ENCODE measurements at places on chromosomes 6 and 20. TPM values are rescaled to one million over a fixed set of nuclear protein-coding genes. Genes with fewer than 3 reads are reported as not detected.

DNA sequence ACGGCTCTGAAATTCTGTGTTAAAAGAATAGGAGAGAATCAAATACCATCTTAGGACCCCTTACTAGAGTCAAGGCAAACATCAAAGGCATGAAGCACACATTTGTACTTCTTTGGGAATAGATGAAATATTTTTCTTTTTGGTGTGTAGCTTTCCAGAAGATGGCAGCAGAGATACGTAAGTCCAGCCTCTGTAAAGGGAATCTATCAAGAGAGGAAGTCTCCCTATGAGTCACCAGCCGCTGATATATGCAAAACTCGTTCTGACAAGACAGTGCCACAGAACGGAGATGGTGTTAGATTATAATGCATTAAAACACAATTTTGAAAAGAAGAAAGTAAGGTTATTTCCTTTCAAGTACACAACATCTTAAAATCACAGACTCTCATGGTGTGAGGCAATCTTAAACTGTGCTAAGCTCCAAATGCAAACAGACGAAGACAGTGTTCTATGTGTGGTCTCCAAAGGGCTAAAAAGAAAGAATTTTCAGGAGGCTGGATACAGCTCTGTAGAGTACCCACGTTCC is 120.0 kb upstream of the AGPAT4 start:
- peak; percentile 92 for DNase-seq

GRCh38 chr20:1472556-1473245 is 6.1 kb upstream of the NSFL1C start:
- no peak for DNase-seq

- DNase-seq: peak; percentile 67
Observed at GRCh38 chr6:105795913-105796517, 290.1 kb upstream of the PRDM1 start.

DNA sequence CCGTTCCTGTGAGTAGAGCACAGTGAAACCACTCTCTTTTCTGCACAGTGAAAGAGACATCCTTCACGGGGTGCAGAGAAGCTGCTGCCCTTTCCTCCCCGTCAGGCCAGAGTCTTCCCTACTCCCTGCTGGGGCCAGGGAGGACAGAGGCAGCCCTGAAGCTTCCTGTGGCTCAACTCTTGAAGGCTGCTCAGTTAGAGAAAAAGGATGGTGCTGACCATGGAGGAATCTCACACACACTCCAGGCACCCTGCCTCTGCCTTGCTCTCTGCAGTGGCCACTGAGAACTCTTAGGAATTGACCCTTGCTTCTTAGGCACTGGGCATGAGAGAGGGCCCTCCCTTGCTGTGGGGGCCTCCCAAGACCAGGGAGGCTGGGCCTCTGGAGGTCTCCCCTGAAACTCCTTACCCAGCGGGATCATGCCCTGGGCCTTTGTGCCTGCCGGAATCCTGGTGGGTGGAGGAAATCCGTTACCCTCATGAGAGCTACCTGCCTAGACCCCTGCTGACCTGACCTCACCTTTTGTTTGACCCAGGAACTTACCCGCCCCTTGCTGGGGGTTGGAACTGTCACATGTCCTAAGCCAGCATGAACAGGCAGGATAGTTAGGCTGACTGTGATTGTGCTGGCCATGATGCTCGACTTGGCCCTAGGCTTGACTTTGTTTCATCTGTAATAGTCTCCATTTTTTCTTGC is 65.0 kb upstream of the CD93 start:
- no peak for DNase-seq

- no peak for DNase-seq
Observed at GRCh38 chr6:33627876-33628275, 6.8 kb downstream of the ITPR3 start.

- no peak for DNase-seq
Observed at GRCh38 chr6:170047823-170048222, 243.1 kb downstream of the DLL1 start.

GRCh38 chr6:9875605-9876353 is 539.1 kb downstream of the TFAP2A start:
- DNase-seq: no peak

DNA sequence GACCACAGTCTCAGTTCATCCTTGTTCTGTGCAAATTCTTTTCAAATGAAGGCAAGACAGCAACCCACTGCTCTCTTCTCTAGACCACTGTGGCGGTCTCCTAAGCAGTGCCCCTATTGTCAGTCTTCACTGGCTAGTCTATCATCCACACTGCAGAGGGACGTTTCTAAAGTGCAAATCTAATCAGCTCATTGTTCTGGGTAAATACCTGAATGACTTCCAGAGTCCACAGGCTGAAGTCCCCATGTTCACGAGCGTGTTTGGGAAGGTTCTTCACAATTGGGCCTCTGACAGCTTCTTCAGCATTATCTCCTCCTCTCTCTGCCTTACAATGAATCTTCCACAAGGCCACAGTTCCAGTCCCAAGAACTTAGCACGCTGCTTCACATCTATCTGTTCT is 73.2 kb downstream of the LAMA4 start:
- no peak for DNase-seq

DNA sequence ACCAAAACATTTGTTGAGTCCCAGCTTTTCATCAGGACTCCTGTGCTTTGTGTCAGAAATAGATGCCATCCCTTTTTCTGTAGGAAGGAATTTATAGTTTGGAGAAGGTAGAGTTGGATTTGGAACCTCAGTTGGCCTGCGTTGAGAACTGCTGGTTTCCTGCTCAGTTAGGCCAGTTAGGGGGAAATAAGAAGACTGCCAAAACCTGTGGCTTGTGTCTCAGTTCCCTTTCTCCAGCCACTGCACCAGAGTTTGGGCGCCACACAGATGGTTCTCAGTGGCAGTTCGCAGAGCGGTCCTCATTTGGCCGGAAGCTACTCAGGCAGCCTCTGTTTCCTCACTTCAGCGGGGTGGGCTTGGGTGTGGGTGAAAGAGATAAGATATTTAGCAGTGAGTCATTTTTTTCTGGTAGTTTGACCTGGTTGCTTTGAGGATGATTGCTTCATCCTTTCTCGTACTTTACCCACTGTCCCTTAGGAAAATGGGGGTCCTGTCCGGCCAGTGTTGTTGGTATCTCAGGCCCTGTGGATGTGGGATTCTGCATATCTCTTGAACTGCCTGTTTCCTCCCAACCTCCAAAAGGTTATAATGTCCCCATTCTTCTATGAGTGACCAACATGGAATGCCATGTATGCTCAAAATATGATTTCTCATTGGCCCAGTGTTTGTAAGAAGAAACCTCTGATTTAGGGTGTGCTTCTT is 53.7 kb downstream of the JARID2 start:
- no peak for DNase-seq

DNA sequence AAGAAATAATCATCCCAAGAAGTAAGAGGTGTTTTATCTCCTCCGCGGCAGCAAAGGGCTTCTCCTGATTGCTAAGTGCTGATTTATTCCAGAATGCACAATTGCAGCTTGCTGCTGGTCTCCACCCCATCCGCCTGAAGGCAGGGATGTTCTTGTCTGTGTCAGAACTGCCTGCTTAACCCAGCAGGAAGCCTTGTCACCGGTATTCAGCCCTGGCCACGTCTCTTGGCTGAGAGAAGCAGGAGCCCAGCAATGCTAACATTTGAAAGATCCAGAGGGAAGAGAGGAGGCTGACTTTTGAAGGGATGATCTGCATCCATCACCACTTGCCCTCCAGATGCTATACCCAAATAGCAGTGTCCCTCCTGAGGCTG is 4.2 kb downstream of the SCML4 start:
- no peak for DNase-seq

DNA sequence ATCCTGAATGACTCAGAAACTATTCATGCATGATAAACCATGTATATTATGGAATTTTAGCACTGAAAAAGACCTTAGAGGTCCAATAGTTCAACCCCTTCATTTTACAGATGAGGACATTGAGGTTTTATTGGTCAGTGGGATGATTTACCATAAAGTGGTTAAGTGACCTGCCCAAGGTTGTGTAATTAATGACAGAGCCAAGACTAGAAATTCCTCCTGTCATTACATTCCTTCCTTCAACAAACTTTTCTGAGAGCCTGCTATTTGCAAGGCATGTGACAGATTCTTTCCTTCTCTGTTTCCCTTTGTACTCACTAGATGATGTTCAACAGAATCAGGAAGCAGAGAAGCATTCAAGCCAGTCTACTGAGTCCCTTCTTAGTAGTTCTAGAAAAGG is 170.7 kb upstream of the KCNK16 start:
- peak; percentile 98 for DNase-seq

- peak; percentile 73 for DNase-seq
Observed at GRCh38 chr6:139926711-139927110, 552.3 kb upstream of the CITED2 start.

GRCh38 chr20:1174787-1175186 is 10.0 kb downstream of the TMEM74B start:
- DNase-seq: no peak

DNA sequence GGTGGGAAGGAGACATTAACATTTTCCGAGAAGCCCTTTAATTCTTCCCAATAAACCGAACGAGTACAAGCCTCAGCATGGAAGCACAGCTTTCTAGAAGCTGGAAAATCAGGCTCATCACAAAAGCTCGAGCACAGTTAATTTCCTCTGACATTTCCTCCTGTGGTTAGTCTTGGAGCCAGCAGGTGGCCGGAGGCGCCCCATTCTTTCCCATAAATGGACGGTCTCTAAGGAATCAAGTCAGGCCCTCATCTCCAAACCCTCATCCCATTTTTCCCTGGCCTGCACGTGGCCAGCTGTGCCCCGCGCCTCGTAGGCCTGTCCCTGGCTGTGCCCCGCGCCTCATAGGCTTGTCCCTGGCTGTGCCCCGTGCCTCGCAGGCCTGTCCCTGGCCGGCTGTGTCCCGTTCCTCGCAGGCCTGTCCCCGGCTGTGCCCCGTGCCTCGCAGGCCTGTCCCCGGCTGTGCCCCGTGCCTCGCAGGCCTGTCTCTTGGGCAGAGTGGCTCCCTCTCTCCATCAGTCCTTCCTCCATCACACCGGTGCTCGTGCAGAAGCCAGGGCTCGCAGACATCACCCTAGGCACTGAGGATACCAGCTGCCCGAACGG is 19.7 kb upstream of the NTSR1 start:
- no peak for DNase-seq

DNA sequence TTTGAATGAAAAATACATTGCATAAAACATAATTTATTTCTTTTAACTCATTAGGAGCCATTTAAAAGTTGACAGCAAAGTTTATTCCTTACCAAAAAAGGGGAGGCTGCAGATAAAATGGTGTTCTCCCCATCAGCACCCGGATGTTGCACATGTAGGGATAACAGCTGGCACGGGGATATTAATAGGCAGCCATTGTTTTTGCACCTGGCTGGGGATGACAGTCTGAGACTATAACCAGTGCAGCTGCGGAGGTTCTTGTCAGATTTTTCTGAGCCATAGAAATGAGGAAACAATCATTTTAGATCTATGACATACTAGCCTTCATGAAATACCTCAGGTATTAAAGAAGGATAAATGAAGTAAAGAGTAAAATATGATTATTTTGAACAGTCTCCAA is 20.1 kb upstream of the HECA start:
- no peak for DNase-seq

DNA sequence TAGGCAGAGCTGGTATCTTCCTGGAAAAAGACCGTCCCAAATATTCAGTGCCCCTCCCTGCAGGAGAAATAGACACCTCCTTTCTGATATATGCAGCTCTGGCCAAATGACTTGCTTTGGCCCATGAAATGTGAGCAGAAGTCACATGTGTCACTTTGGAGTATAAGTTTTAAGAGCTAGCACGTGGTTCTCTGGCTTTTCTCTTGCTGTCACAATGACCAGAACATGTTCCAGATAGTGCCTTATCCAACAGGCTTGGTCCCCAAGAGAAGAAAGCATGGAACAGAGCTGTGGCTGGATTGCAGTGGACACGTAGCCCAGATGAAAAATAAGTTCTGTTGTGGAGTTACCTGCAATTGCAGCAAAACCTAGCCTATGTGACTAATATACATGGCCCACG is 40.4 kb downstream of the UNC5CL start:
- no peak for DNase-seq

GRCh38 chr6:123575188-123575587 is 61.6 kb downstream of the TRDN start:
- no peak for DNase-seq

- no peak for DNase-seq
Observed at GRCh38 chr6:71277926-71278600, 10.5 kb upstream of the OGFRL1 start.

GRCh38 chr6:44957156-44957555 is 371.0 kb upstream of the RUNX2 start:
- no peak for DNase-seq

- no peak for DNase-seq
Observed at GRCh38 chr20:44651684-44652423, at the start of gene ADA. Gene ADA (minus strand): TSS chr20:44651699. CDS start chr20:44651607, 92 bp downstream.

DNA sequence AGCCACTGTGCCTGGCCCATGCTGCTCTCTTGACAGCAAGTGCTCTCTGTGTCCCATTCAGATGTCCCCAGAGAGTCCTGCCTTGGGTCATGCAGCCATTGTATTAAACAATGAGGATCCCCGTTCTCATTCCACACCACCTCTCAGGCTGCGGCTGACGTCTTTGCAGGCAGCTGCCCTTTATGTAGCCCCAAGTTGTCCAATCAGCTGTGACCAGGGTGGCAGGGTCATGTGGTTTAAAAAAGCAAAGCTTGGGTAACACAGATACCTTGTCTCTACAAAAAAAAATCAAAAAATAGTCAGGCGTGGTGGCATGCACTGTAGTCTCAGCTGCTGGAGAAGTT is 13.2 kb downstream of the GCNT2 start:
- DNase-seq: no peak

GRCh38 chr20:20368418-20369249 is 730 bp downstream of the INSM1 start:
- no peak for DNase-seq

SLC22A16 gene
- not detected for total RNA-seq

CST4 gene
- not detected for total RNA-seq

TAAR8 gene
- total RNA-seq: not detected

TPBG gene
- 38.4 TPM for total RNA-seq

HLA-DOA gene
- total RNA-seq: 0.55 TPM

TUBB2B gene
- 53.5 TPM for total RNA-seq

NMBR gene
- 0.10 TPM for total RNA-seq

RBBP9 gene
- 46.2 TPM for total RNA-seq

ZNF311 gene
- 1.6 TPM for total RNA-seq

VSX1 gene
- total RNA-seq: not detected

BEND6 gene
- 2.1 TPM for total RNA-seq

B3GALT4 gene
- total RNA-seq: 5.9 TPM

C4B gene
- 0.35 TPM for total RNA-seq

MYL9 gene
- 3.5 TPM for total RNA-seq

PDSS2 gene
- 8.9 TPM for total RNA-seq

JAG1 gene
- 51.0 TPM for total RNA-seq
